ENCODE measurements at places on chromosomes 1 and 21.

DNA sequence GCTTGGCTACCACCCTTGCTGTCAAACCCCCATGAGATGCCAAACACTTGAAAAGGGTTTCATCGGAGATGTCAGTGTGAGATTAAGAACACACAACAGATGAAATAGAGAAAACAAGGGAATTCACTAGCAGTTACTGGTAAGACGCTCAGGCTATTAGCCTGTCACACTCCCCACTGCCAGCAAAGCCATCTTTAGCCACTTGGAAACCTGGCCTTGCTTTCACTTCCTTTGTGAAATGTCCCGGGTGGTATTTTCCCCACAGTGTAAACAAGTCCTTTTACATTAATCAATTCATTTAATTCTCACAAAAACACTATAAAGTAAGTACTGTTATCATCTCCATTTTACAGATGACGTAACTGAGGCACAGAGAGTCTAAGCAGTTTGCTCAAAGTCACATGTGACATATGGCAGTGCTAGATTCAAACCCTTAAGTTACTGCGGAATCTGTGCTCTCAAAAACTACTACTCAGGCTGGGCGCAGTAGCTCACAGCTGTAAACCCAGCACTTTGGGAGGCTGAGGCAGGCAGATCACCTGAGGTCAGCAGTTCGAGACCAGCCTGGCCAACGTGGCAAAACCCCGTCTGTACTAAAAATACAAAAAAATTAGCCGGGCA is 32.7 kb upstream of the KHDRBS1 start:
- no peak for DNase-seq

- peak; percentile 44 for DNase-seq
Measured at GRCh38 chr1:156813750-156814570, 2.7 kb downstream of the SH2D2A start.

DNA sequence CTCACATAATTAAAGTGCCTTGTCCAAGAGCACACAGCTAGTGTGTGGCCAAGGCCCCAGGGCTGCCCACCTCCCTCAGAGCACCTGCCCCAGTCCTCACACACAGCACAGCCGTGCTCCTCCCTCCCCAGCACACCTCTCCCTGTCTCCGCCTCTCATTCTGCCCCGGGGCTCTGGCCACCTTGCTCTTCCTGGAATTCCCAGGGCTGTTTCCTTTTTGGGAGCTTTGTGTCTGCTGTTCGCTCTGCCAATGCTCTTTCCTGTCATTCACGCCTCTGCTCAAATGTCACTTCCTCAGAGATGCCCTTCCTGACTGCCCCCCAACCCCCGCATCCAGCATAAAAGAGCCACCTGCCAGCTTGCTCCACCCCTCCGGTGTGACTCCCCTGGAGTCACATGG is 13.3 kb downstream of the SLC6A17 start:
- no peak for DNase-seq

DNA sequence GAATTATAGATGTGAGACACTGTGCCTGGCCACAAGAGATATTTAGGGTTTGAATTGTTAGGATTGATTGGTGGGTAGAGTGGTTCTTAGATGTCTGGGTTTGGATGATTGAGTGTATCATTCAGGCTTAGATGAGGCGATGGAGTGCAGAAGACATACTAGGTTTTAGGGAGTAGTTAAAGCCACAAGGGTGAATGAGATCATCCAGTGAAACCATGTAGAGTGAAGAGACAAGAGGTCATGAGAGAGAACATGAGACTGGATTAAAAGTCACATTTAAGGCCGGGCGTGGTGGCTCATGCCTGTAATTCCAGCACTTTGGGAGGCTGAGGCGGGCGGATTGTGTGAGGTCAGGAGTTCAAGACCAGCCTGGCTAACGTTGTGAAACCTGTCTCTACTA is 37.2 kb downstream of the ZFYVE9 start:
- DNase-seq: no peak

DNA sequence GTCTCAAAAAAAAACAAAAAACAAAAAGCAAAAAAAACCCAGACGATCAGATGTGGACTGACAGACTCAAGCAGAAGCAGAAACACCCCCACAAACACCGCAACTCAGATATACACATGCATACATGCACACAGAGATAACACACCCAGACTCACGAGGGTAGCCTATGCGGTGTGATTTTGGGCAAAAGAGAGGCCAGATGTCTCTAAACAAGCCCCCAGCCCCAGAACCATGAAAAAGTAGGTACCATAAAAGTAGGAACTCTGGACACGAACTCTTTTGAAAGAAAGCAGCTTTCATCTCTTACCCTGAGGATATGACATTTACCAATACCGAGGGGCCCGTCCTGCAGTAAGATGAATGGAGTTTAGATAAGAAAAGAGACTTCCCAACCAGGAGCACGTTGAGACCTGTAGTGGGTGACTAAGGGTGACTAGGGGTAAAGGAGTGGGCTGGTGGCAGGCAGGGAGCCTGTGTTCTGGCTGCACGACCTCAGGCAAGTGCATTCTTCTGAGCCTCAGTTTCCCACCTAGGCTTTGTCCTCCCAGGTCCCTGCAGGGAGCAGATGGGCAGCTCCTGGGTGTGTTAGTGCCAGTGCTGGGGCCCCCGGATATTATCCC is 1.5 kb upstream of the TINAGL1 start:
- no peak for DNase-seq

GRCh38 chr1:25996966-25997827 is 666 bp downstream of the PAFAH2 start:
- no peak for DNase-seq

- DNase-seq: no peak
Measured at GRCh38 chr1:206449565-206449964, 20.7 kb upstream of the IKBKE start.

DNA sequence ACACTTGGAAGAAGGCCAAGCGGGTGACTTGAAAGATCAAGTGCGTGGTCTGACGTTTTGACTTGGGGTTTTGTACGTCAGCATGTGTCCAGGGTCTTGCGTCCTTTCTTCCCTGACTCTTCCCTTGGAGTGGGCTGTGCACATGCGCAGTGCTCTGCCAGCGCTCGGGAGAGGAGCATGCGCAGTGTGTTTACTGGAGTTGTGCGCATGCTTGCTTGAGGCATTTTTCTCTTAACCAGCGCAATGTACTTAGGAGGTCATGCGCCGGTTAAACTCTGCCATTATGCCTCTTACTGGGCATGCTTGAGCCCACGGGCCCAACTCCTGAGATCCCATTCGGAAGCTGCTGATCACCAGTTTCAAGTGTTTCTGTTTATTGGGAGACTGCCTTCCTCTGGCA is 242.5 kb upstream of the AJAP1 start:
- no peak for DNase-seq

DNA sequence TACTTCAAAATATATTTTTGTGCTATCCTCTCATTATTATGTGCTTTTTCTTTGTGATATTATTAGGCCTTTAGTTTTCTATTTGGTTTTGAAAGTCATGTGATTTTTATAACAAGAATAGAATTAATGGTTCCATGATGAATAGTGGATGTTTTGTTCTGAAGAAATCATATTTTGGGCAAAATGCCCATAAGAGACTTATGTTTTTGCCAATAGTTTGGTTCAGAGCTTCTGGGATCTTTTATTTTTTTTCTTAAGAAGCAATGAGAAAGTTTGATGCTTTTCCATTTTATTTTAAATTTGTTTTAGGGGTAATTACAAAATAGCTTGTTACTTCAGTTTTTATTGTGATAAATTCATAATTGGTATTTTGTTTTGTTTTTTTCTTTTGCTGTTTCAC is 49.8 kb downstream of the LYPLAL1 start:
- no peak for DNase-seq

DNA sequence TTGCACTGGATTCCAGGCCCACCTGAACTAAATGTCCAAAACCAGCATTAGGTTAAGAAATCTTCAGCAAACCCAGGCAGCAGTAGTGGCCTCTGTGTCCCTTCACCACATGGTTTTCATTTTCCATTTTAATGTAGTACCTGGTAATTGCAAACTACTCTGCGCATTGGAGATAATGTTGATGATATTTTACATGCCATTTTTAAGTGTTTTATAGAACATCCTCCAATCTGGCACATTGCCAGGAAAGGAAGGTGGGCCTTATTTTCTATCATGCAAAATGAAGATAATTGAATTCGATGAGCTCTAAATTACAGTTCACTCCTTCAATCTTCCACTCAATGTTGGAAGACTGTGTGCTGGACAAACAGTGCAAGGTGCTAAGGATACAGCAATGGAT is 89.5 kb downstream of the ZC3H11B start:
- peak; percentile 60 for DNase-seq

DNA sequence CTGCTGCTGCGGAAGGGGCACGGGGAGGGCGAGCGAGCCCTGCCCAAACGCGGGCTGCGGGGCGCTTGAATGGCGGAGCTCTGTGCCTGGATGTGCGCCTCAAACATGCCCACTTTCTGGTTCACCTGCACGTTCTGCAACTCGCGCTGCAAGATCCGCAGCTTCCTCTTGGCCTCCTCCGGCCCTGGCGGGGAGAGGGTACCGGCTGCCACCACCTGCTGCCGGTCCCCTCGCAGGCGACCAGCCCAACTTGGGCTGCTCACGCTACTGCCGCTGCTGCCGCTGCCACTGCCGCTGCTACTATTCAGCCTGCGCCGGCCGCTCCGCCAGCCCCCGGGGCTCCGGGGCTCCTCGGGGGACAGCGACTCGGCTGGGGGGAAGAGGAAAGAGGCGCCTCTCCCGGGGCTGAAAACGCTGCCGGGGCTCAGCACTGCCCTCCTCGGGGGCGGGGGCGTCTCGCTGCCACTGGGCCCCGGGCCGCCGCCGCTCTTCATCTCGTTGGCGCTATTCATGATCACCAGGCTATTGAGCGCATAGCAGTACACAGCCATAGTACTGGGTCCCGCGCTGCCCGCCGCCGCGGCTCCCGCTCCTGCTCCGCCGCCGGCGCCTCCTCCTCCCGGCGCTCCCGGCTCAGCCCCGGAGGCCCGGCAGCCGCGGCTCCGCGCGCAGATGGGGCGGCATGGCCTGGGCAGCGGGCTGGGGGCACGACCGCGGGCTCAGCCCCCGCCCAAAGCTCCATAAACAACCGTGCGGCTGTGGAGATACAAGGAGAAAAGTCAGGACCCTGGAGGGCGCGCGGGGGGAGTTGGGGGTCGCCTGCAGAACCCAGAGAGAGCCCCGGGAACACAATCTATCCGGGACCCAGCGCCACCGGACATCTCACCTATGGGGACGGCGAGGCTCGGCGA is 1.9 kb downstream of the ITPKB start:
- no peak for DNase-seq

GRCh38 chr1:67359592-67359991 is 51.9 kb downstream of the IL12RB2 start:
- no peak for DNase-seq

DNA sequence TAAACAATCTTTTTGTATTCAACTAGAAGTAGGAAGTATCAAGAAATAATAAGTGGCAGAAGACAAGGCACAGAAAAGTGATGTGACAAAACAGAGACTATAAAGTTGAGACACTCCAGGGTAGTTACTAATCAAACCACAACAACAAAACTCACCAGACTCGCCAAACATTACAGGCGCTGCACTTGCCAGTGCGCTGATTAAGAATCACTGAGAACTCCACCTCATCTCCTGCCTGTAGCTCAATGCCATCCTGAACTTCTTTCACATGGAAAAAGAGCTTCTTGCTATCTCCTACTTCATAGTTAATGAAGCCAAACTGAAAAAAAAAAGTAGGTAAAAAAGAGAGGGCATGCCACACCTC is 2.8 kb upstream of the NRAS start:
- no peak for DNase-seq

DNA sequence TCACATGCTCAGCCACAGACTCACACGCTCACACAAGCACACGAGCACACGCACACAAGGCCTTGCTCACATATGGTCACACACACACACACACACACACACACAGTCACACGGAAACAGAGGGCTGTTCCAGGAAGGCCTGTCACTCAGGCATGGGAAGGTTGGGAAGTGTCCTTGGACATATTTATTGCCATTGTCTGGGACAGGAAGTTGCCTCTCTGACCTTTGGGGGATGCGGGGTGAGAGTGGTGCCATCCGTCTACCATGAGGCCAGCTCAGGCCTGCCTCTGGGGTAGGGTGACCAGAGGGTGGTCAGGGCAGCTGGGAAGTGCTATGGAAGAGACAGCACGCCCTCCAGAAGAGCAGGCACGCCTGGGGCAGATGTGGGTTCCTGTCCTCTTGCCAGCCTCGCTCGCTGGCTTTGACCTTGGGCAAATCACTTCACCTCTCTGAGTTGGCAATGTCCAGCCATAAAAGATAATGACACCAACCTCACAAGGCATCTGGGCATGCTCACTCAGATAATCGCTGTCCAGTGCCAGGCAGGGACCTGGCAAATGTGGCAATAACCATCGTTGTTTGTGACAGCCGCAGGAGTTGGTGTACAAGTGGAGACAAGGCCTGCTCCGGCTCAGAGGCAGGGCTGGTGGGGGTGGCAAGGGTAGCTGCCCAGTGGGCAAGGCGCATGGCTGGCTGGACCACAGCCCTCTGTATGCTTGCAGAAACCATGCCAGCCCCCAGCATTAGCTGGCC is 8.0 kb upstream of the GUCA2A start:
- no peak for DNase-seq

DNA sequence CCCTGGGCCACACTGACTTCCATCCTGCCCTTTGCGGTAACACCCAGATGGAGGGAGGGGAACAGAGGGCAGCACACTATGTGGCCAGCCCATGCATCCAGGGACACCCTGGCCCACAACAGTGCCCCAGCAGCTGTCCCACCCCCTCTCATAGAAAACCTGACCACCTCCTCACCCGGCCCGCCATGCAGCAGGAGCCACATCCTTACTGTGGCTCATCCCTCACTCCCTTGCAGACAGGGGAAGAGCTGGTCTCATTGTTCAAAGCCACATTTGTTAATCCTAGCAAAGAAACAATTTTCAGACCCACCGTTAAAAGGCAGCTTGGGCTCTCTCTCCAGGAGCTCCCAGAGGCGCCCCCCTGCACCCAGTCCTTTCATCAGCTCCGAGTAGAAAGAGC is 23.2 kb upstream of the NUP133 start:
- no peak for DNase-seq

GRCh38 chr1:143652744-143653428 is 318.9 kb downstream of the FAM72C start:
- no peak for DNase-seq

DNA sequence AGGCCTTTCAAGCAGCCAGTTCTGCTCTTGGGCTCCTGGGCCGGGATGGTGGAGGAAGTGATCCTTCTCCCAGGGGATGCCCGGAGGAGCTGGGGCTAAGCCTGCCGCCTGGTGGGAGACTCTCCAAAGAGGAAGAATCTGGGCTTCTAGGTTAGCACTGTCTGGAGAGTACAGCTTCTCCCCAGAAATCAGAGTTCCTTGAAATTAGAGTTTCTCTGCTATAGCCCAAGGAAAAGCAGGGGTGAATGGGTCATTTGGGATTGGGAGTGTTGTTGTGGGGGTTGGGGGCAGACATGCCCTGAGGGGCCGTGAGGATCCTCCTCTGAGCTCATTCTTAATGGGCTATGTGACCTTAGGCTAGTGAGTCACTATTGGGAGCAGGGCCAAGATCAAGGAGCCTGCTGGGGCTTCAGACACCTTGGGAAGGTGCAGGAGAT is 6.5 kb downstream of the LGR6 start:
- no peak for DNase-seq

All from NCI-H1105 (cell line).